ENCODE measurements at places on chromosomes 7 and 10.

- DNase-seq = no peak
Measured at GRCh38 chr10:105291571-105291970, 650.5 kb downstream of the SORCS3 start.

DNA sequence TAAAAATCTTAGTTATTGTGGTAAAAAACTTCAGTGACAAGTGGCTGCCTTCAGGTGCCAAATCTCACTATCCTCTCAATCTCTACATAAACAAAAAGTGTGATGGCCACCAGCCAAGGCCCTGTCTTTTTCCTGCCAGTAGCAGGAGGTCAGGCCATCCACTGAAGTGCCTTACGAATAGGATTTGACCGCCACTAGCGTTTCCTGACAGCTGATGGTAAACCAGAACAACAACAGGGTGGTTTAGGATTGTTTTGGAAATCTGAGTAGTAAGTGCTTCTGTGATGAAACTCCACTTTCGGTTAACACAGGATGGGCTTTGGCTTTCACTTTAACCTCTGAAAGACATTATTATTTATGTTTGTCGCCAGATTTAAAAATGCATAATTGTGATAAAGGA is 55.7 kb upstream of the OGDHL start:
- DNase-seq = no peak

- no peak for DNase-seq
Measured at GRCh38 chr10:58618158-58618676, 105.5 kb downstream of the BICC1 start.

DNA sequence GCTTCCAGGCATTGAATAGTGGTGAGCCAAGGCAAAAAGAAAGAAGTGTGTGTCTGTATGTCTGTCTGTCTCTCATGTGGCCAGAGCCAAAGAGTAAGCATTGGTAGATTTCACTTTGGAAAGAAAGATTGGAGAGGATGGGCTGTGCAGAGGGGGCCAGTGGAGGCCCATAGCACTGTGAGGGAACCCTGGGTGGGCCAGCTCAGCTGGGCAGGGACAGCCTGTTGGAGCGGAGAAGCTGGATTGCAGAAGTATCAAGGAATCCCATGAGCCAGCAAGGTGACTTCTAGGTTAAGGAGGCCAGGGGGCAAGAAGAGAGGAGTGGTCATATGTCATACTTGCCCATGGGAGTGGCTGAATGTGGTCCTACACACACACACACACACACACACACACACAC is 1.5 kb upstream of the GRID1 start:
- DNase-seq = no peak

GRCh38 chr7:105640956-105641810 is 59.9 kb upstream of the EFCAB10 start:
- DNase-seq = no peak

GRCh38 chr10:130748409-130749057 is 563.0 kb downstream of the TCERG1L start:
- DNase-seq = no peak

DNA sequence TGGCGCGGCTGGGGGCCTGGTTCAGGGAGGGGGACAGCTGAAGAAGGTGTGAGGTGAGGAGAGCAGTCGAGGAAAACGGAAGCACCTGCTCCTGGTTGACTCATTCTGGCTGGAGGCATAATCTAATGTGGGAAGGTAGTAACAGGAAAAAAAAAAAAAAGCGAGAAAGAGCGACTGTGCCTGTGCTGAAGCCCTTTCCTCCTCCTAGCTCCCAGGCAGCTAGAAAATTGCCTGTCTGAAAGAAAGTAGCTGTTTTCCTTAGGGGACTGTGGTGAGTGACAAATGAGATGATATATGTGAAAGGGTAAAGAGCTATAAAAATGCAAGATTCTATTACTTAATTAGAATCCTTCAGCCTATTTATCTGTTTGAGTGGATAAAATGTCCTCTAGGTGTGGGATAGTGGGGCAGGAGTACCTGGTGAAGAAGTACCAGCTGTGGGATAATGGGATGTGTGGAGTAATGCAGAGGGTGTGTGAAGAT is 4.9 kb upstream of the MEST start:
- peak; percentile 26 for DNase-seq

GRCh38 chr7:69782917-69783684 is 184.8 kb downstream of the AUTS2 start:
- DNase-seq = no peak

DNA sequence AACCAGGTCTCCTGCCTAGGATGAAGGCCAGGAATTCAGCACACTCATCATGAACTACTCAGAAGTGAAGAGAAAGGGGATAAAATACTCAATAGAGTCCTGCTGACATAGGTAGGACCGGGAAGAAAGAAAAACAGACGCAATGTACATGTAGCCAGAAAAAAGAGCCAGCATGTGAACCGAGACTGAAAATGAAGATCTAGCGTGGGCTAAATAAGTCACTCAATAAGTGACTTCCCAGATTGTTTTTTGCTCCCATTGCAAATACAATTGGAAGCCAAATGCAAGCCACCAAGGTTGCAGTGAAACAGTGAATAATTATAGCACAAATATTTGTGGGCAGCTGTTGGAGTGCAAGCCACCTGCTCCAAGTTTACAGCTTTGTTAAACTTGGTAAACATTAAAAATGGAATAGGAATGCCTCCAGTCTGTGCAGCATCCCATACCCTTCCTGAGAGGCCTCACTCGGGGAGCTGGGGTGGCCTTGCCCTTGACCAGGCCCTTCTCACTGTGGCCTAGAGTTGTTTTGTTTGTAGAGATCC is 34.7 kb upstream of the HPS1 start:
- no peak for DNase-seq

DNA sequence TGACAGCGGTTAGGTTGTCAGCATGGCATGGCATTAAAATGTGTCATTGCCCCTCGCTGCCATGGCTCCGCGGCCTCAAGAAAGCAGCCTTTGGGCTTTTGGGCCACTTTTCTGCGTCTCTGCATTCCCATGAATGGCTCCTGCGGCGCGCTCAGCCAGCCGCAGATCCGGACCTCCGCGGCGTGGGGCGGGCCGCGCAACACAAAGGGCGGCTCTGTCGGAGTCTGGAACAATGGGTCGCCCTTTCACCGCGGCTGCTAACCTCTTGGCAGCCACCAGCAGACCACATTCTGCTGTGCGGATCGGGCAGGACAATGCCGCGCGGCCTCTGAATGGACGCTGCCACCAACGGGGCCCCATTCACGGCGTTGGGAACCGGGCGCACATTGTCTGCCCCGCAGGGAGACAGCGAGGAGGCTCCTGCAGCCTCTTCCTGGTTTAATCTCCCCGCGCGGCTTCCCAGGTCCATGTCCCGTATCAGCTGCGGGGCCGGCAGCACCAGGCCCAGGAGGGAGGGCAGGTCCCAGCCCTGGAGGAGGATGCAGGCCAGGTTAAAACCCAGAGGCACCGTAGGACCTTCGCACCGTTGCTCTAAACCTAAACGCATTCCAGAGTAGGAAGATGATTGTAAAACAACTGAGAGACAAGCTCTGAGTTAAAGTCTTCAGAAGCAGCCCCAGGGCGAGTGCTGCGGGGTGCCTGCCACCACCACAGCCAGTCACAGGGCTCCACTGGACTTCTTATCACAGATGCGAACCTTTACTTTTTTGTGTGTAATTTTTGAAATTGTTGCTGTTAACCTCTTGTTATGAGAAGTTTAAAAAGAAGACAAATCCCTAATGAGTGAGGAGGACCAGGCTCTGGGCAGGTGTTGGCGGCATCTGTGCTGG is 71.6 kb downstream of the NKX6-2 start:
- no peak for DNase-seq

DNA sequence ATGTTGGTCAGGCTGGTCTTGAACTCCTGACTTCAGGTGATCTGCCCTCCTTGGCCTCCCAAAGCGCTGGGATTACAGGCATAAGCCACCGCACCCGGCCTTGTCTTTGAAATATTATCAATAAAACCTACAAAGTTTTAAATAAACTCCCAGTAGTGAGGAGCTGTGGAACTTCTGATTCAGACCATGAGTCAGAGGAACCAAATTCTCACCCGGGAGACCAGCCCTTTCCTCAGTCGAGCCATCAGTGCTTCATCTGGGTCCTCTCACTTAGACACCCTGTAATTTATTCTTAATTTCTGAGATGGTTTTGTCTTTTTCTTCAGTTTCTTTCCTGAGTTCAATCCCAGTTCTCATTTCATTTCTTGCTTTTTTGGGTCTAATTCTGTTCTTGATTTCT is 68.6 kb downstream of the DYNC2I1 start:
- no peak for DNase-seq

- DNase-seq = no peak
Measured at GRCh38 chr7:140724706-140725105, 28.2 kb downstream of the NDUFB2 start.

- no peak for DNase-seq
Measured at GRCh38 chr10:103067484-103067883, 125.6 kb downstream of the NT5C2 start.

DNA sequence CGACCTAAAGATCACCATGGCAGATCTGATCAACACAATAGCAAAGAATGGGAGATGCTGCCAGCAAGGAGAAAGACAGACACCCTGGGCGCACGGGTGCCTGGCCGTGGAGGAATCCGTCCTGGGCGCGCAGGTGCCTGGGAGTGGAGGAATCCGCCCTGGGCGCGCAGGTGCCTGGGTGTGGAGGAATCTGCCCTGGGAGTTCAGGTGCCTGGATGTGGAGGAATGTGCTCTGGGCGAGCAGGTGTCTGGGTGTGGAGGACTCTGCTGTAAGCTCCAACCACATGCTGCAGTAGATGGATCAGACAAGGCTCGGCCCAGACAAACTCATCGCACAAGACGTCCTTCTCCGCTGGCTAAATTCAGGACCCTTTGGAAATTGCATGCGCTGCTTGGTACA is 346.3 kb upstream of the ADARB2 start:
- no peak for DNase-seq

- no peak for DNase-seq
Measured at GRCh38 chr7:56115852-56116538, at the start of gene NUPR2. TSS of gene NUPR2 (minus strand) at chr7:56116417. CDS start at chr7:56116314, 103 bp downstream.

DNA sequence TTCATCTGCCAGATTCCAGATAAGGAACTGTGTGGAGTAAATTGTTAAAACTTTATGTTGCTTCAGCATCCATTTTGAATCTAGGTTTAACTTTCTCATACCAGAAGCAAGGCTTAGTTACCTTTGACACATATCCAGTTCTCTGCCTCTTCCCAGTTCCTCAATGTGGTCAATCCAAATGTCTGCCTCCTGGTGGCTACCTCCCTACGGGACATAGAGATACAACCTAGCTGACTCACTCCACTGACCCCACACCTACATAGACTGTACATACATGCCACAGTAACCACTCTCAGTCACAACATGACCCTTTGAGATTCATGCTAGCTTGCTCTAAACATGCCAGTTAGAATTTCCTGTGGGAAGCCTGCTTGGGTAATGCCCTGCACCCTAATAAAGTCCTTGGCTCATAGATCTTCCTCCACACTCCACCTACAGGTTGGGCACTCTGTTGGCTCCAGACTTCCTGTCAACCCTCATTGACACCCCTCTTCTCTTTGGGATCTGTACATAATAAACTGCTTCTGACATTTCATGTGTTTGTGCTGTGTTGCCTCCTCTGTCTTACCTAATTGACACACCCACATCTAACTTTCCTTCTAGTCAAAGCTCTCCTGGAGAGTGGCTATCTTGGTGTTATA is 278.1 kb downstream of the HTR7 start:
- DNase-seq = no peak

DNA sequence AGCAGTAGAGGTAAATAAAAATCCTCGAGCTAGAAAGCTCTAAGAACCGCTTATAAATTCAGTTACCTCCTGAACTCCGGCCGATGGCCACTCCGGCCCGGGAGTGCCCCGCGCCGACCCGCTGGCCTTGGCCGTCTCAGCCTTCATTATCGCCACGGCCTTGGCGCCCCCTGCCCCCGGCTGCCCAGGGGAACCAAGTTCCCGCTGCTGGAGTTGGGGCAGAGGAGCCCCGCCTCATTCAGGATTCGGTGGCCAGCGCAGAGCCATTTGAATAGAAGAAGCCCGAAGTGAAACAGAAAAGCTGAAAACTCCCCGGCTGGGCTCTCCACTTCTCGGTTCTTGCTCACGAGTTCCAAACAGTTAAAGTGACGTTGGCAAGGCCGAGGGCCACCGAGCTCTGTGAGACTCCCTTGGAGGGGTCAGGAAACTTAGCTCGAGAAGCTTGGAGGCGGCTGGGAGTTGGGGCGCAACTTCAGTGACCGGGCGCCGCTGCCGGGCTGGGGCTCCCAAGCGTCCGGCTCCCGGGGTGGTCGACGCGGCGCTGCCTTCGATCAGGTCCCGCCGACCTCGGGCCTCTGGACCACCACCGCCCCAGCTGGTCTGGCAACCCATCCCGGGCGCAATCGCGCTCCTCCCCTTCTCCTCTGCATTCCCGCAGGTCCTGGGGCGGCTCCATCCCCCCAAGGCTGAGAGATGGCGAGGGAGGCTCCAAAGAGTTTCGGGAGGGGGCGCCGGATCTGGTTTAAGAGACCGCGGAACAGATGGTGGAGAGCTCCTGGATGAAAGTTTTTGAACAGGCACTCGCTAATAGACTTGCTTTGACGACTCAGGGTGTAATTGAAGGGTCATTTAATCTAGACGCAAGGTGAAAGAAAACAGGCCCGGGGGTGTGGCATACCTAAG is 5.8 kb upstream of the FEZF1 start:
- no peak for DNase-seq

GRCh38 chr7:95772298-95772770 is at the start of gene DYNC1I1:
TSS of gene DYNC1I1 (plus strand) at chr7:95772554. CDS start at chr7:95804730, 32,176 bp downstream.
- no peak for DNase-seq

- no peak for DNase-seq
Measured at GRCh38 chr7:87032604-87033339, 26.7 kb downstream of the ELAPOR2 start.

- DNase-seq = no peak
Measured at GRCh38 chr7:81707196-81707595, 62.7 kb downstream of the HGF start.

DNA sequence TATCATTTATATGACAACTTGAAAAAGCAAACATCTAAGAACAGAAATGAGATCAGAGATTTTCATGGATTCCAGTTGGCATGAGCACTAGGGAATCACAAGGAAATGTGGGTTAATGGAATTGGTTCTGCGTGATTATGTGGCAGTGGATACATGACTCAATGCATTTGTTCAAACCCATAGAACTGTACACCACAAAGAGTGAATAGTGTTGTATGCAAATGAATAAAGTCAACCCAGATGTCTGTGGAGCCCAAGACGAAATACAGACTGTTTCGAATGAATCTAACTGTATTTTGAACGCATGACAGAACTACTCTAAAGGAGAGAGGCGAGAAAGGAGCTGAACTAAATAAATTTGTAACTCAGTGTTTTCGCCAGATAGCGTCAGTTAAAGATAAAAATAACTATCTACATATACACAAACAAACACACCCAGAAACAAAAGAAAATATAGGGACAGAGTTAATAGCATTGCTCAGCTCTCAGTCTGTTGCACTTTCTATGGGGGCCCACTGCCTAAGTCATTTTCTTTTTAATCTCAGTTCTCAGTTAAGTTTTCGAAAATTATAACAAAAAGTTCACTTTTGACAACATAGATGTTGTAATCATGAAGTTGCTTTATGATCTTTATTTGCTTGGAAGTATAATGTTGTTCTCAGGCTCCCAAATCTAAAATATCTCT is 636.7 kb upstream of the SEMA3D start:
- DNase-seq = no peak

DNA sequence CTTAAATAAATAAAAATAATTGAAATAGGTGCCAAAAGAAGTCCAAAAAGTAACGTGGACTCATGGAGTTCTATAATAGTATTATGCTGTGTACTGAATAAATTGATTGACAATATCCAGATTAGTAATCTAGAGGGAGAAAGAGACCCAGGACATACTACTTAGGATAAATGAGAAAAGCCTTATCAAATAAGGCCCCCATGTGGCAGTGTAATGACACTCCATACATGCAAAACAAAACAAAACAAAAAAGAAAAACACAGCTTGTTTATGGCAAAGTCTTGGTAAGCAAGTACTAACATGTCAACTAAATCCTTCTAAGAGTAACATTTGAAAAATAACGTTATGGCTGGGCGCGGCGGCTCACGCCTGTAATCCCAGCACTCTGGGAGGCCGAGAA is 3.6 kb upstream of the RUNDC3B start:
- no peak for DNase-seq
